ENCODE measurements at places on chromosomes 2 and 18.

- no peak for DNase-seq
Measured at GRCh38 chr2:23425338-23425871, 40.4 kb downstream of the KLHL29 start.

- DNase-seq = no peak
Measured at GRCh38 chr2:236551471-236552211, 18.0 kb upstream of the ACKR3 start.

DNA sequence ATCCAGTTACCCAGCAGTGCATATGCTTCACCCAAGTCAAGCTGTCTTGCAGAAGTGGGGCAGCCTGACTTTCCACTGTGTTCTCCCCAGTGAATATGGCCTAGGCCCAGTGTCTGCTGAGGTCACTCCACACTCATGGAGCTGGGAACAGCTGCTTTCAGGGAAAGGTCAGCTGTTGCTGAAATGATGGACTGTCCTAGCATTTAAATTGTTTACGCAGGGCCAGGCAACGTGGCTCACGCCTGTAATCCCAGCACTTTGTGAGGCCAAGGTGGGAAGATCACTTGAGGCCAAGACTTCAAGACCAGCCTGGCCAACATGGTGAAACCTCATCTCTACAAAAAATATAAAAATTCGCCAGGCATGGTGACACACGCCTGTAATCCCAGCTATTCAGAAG lies 86.5 kb downstream of the LIPG start:
- no peak for DNase-seq

DNA sequence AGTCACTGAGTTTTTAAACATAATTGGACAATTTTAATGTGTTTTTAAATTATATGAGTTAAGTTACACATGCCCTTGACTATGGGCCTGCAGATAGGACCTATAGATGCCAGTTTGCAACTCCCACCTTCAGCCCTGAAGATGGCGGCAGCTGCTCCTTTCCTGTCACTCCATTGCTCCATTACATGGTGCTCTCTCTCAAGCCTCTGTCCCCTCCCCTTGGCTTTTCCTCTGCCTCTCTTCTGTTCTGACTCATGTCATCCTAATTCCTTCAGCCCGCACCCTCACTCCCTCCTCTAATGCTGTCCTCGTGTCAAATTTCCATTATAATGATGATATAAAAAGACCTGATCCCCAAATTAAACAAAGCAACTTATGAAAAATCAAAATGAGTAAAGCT lies 133.7 kb upstream of the HNRNPA3 start:
- no peak for DNase-seq

DNA sequence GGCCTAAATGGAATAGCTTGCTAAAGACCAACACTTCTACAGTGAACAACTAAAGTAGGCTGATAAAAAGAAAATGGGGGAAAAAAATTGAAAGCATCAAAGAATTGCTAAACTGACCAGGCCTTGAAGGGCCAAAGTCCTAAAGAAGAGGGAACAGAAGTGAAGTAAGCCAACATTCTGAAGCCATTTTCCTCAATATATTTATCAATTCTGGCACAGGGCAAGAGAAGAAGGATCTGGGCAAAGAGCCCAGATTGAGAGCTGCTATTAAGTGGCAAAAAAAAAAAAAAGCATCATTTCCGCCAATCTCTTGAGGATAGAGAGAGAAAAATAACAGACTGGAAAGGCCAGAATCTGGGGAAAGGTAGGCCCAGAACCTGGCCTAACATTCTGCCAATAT lies 25.7 kb downstream of the FANCL start:
- DNase-seq = no peak

Data from activated T-helper 1 cell treated with Interleukin-2 at 50 U/mL for 16 hours (primary cell).